GM12892 (cell line): ENCODE measurements at places on chromosomes 3 and 15.

GRCh38 chr3:37174532-37175126 is at the start of gene LRRFIP2:
LRRFIP2 (minus strand) TSS chr3:37174582; CDS start chr3:37148983, 25,599 bp downstream.
- DNase-seq: no peak

DNA sequence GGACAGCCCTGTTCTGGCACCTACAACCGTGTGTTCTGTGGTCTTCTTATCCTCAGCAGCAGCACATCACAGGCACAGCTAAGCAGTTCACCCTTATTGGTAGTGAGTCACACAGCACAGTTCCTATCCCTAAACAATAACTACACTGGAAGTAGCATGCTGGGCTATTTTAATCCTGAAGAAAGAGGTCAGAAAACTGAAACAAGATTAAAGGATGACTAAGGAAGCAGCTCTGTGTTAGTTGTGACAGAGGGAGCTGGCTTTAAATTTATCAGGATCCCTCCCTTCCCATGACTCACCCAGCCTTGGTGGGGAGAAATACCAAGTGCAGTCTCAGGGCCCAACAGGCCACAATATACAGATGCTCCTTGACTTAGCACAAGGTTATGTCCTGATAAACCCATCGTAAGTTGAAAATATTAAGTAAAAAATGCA is 144.3 kb downstream of the ERC2 start:
- no peak for DNase-seq

DNA sequence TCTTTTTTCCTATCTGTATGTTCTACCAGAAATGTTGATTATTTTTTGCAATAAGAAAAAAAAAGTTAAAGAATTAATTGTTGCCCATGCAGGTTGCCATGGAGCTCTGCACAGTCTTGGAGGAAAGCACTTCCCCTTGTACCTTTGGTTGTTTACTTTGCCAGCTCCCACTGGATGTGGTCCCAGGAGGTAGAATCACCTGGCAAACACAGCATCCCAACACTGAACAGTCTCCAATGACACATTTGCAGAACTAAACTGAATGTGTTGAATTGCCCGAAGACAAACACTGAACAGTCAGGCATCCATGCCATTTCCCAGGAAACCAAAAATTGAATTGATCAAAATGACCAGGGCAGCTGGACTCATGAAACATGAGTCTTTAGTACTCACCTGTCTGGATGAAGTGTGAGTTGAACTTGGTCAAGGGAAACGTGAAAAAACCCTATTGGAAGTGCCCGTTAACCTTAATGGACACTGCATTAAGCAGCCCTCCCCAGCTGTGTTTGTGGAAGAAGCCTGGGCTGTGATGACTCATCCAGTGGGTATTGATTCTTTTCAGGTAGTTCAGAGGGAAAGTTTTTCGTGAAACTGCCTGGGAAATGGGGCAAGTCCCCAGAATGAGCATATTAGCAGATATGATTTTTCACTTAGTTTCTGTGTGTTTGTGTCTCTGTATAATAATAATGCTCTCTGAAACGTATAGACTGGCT is 284.7 kb upstream of the STT3B start:
- DNase-seq: no peak

GRCh38 chr3:165640031-165640430 is 197.2 kb downstream of the BCHE start:
- no peak for DNase-seq

DNA sequence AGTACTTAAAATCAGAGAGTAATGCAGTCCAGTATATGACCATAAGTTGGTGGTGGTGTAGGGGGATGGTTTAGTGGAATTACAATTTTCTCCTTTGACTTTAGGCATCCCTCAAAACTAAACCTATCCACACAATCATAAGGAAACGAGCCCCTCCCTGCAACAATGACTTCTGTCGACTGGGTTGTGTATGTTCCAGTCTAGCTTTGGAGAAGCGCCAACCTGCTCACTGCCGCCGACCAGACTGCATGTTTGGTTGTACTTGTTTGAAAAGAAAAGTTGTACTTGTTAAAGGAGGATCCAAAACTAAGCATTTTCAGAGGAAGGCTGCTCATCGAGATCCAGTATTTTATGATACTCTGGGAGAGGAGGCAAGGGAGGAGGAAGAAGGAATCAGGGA is 52.8 kb downstream of the MGA start:
- no peak for DNase-seq

DNA sequence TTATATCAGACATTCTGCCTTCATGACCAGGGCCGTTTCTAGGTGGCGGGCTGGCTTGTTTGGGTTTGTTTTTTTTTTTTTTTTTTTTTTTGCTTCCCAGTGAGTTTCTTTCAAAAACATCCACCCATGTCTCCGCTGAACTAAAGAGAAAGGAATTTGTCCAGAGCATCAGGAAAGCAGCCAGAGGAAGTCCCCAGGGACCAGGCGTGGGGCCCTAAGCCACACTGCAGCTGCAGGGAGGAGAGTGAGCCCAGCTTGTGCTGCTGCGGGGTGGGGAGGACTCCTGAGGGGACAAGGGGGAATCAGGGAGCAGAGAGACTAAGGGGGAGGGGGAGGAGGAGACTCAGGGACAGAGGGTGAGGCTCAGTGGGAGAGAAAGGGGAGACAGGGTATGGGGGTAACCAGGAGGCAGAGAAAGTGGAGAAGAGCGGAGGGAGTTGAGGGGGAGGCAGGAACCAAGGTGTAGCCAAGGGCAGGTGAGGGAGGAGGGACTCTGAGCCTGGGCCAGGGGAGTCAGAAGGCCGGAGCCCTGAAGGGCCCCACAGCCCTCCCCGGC is 49.5 kb downstream of the CYP11A1 start:
- DNase-seq: no peak

DNA sequence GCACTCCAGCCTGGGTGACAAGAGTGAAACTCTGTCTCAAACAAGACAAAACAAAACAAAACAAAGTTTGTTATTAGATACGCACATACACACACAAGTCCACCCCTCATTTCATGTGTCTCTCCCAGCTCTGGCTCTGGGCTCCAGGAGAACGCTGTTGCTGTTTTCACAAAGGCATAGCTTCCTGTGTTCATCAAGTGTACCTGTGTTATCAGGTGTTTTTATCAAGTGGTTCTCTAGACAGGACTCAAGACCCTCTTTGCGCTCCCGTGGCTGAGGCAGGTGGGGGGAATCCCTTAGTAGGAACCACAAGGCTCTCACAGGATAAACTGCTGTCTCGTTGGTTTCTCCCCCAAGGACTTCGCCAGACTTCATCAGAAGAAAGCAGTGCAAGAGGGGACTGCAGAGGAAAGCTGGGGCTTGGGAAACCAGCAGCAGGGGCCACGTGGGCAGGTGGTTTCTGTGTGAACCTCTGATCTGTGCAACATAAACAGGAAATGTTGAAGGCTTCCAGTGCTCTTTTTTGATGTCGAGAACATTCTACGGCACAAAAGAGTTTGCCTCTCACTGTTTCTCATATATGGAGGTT is 6.9 kb upstream of the PPP1R2 start:
- DNase-seq: no peak

DNA sequence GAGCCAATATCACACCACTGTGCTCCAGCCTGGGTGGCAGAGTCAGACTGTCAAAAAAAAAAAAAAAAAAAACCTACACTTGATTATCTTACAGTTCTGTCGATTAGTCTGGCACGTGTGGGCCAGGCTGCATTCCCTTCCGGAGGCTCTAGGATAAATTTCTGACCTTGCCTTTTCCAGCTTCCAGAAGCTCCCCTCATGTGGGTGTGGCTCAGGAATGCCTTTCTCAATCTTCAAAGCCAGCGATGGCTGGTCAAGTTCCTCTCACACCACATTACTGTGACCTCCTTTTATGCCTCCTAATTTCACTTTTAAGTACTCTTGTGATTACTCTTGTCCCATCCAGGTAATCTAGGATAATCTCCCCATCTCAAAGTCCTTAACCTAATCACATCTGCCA is 58.2 kb upstream of the DUT start:
- DNase-seq: no peak

DNA sequence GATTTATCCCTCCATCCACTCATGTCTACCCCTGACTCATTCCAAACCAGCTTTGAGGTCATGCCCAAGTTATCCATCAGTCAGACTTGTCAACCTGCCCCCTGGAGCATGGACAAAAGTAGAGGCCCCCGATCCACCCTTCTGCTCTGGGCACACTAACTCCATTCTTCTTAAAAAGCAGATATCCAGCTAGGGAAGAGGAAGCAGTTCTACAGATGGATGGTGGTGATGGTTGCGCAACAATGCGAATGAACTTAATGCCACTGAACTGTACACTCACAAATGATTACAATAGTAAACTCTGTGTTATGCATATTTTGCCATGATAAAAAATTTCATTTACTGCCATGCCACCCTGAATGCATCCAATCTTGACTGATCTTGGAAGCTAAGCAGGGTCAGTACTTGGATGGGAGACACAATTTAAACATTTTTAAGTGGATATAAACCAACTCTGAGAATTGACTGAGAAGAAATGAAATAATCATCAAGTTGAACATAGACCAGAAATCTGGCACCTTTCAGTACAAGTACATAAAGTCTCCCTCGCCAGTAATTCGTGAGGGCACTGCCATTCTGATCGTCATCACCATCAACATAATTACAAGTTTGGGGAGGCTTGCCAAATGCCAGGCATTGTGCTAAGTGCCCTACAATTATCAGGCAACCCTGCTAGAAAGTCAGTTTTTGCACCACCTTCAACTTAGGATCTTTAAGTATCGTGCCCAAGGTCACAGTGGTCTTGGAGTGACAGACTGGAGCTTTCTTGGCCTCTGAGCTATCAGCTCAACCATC is 124.8 kb downstream of the ATP10A start:
- DNase-seq: no peak

DNA sequence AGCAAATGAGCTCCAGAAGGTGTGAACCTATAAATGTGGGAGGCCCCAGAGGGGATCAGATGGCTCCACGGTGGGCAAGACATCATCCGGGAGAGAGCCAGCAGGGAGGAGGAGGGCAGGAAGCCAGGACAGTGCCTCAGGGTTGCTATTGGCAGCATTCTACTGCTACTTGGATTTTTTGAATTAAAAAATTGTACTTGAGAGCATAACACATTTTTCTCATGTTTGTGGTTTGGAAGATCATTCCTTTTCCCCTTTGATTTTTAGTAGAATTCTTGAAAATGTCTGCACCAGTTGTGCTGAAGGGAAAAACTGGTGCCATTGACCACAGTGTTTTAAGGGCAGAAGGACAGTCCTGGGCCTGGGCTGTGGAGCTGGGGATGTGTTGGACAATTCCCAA is 59.2 kb downstream of the LYZL4 start:
- DNase-seq: no peak

DNA sequence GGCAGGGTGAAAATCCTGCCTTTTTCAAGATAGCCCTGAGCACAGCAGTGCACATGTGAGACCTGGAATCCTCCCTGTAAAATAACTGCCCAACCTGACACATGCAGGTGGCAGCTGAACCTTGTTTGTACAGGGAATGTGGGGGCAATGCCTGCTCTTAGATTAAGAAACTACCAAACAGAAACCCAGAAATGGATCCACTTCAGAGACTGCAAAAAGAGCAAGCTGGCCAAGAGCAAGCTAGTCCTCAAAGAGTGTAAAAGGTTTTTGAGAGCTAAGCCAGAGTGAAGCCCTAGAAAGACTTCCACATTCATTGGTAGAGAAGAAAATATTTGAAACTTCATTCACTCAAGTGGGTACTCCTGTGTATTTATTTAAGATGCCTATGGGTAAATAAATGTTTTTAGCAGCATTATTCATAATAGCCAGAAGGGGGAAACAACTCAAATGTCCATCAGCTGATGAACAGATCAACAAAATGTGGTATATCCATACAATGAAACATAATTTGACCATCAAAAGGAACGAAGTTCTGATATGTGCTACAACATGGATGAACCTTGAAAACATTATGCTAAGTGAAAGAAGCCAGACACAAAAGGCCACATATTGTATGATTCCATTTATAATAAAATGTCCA is 96.0 kb upstream of the TSC22D2 start:
- DNase-seq: no peak

GRCh38 chr15:73573572-73573971 is 59.6 kb downstream of the NPTN start:
- no peak for DNase-seq

- no peak for DNase-seq
Observed at GRCh38 chr3:13162549-13163320, 89.5 kb upstream of the IQSEC1 start.

DNA sequence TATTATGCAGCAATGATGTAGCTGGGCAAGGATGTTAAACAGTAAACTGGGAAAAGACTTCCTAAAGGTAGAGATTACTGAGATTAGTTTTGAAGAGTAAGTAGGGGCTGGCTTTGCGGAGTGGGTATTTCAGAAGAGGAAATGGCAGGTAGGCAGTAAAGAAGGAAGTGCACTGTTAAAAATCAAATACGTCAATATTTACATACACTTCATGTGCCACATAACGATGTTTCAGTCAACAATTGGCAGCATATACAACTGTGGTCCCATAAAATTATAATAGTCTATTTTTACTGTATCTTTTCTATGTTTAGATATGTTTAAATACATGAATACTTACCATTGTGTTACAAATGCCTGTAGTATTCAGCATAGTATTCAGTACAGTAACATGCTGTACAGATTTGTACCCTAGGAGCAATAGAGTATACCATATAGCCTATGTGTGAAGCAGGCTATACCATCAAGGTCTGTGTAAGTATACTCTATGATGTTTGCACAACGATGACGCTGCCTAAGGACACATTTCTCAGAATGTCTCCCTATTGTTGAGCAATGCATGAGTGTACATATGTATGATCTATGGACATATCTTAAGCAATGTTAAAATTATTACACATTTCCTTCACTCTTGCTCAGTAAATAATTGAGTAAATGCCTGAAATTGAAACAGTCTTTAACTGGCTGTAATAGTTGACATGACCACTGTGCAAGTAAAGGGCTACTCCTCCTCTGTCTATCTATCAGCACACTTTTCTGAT is 196.7 kb downstream of the ISL2 start:
- DNase-seq: no peak

- no peak for DNase-seq
Observed at GRCh38 chr3:103953796-103954195, 1412.9 kb upstream of the ALCAM start.

DNA sequence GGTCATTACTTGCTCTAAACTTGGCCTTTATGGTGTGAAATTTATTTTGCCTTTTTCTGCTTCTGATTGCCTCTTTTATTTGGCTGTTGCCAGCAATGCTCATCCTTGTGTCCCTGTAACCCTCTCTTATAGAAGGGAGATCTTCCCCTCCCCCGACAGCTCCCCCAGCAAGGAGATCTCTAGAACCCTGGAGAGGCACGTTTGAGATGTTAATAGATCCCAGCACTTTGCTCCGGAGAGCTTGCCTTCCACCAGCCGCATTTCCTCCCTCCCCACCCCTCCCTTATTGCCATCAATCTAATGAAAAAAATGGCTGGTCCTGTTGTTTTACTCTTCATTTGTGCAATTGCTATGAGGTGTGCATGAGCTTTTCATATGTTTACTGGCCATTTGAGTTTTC is 18.2 kb downstream of the TRIM71 start:
- DNase-seq: no peak
